Activated naive CD4-positive, alpha-beta T cell treated with anti-CD3 and anti-CD28 coated beads for 36 hours (primary cell): ENCODE measurements at places on chromosomes 16 and 17. TPM values are rescaled to one million over a fixed set of nuclear protein-coding genes. Genes with fewer than 3 reads are reported as not detected.

- no peak for DNase-seq
These were observed at the start of gene KRTAP17-1 for GRCh38 chr17:41315204-41315794. Gene KRTAP17-1 (minus strand): TSS chr17:41315710. CDS start chr17:41315650, 60 bp downstream.

The CIBAR2 gene
- not detected for total RNA-seq

DNA sequence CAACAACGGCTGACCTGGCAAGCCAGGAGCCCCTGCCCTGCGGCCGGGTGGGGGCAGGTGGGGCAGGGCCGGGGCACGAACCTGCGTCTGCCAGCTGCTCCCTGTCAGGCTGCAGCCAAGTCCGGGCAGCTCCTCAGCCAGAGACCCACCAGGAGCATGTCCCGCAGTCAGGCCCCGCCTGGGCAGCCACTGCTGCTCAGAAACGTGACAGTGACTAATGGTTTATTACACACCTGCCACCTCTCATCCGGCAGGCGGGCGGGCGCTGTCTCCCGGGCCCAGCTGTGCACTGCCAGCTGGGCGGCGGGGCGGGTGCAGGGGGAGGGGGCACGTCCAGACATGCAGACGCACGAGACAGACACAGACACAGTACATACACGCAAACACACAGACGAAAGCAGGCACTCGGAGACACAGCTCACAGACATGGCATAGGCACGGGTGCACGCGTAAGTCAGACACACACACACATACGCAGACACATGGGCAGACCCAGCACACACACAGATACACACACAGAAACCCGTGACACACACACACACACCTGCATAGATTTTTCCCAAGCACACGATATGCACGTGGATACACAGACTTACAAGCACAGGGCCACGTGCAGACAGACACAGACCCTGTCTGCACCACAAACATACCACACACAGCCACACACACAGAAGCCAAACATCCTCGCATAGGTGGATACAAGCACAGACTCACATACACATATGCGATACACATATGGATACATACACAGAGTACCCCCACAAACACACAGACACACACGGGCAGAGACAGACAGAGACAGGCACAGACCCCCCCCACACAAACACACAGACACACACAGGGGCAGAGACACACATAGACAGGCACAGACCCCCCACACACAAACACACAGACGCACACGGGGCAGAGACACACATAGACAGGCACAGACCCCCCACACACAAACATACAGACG is 248.3 kb upstream of the CIBAR2 start:
- DNase-seq: peak; percentile 53

DNA sequence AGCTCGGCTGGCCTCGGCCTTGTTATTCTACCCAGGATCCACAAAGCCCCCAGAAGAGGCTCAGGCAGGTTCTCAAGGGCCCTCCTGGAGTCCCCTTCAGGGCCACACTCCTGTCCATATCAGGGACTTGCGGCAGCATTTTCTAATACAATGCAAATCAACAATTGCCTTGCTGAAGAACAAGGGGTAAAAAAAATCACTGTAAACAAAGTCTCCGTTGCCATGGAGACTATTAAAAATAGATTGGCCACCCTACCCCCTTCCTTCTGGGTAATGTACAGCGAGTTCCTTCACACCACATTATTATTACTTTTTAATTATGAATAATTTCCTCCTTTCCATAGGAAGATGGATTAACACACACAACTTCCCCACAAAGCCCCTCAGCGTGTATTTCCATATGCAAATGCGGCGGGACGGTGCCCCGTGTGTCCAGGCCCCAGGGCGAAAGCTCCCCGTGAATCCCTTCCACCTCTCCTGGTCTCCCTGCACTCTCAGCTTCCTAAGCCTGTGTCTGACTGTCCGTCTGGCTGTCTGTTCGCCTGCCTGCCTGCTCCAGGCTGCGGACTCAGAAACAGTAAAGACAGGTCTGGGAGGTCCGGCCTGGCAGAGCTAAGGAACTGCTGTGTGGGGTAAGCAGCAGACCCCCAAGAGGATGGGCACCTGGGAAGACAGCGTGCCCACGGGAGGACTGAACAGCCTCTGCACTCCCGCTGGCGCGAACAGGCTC is 196.6 kb downstream of the RBFOX3 start:
- DNase-seq: no peak

DNA sequence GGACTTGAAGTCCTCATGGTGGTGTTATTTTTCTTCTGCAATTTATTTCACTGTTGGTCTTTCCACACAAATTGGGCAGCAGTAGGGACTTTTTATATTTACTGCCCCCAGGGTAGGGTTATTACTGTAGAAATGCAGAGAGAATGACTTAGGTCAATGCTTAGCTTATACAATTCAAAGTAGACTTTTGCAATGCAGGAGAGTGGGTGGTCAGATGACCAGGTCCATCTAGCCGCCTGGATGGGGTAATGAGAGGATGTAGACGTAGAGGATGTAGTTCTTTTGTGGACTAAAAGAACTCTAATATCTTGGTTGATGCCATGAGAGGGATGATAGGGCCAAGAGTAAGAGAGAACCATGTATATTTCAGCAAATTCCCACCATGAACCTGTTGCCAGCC is 2.7 kb upstream of the KRTAP17-1 start:
- DNase-seq: no peak

DNA sequence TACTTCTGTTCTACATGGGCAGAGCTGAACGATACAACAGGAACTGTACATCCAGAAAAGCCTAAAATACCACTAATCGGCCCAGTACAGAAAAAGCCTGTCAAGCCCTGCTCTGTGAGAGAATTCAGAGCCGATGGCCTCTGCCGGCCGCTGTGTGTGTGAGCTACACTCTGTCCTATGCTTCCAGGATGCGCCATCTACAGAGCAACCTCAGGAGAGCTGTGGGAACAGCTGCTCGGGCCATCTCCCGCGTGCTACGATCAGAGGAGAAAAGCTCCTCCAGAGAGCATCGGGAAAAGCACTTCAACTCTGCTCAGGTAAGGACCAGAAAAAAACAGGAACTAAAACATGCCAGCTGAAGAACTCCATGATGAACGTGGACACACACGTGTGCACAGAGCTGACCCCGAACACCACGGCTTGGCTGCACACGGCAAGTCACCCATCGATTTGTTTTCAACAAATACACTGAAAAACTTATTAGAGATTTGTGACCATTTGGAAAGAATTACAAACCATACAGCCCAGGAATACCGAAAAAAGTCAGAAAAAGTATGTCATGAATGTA is 115.9 kb downstream of the ANKRD11 start:
- no peak for DNase-seq

The PPL gene
- total RNA-seq: not detected

The SMIM22 gene
- not detected for total RNA-seq

DNA sequence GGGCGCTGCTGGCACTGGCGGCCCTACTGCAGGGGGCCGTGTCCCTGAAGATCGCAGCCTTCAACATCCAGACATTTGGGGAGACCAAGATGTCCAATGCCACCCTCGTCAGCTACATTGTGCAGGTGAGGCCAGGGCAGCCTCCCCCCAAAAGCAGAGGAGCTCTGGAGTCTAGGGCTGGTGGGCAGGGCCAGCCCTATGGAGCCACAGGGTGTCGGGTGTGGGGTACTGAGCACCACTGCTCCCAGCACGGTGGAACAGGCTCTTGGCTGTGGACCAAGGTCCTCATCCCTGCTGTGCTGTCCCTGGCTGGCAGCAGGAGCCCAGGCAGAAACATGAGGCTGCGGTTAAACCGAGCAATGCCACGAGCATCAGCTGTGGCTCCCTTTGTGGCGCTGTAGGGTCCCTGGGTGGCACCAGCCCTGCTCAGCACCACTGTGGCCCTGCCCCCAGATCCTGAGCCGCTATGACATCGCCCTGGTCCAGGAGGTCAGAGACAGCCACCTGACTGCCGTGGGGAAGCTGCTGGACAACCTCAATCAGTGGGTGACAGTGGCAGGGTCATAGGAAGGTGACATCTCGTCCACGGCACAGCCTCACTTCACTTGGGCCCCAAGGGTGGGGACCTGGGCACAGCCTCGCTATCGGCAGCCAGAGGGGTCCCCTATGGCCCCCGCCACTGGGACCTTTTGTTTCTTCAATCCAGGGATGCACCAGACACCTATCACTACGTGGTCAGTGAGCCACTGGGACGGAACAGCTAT is 1.1 kb downstream of the DNASE1 start:
- no peak for DNase-seq

The TNK1 gene
- 4.8 TPM for total RNA-seq
